ENCODE measurements at places on chromosomes 7 and 10. TPM values are rescaled to one million over a fixed set of nuclear protein-coding genes. Genes with fewer than 3 reads are reported as not detected.

- DNase-seq: no peak
Measured at GRCh38 chr10:62745581-62745980, 58.9 kb upstream of the ADO start.

AGFG2 gene
- 51.6 TPM for total RNA-seq

OR2AE1 gene
- total RNA-seq: 0.57 TPM

GRCh38 chr7:69691327-69691726, 93.1 kb downstream of the AUTS2 start:
- DNase-seq: no peak

LRIT1 gene
- total RNA-seq: not detected

GRCh38 chr10:86703176-86703575, 34.9 kb downstream of the LDB3 start:
- DNase-seq: no peak

DNA sequence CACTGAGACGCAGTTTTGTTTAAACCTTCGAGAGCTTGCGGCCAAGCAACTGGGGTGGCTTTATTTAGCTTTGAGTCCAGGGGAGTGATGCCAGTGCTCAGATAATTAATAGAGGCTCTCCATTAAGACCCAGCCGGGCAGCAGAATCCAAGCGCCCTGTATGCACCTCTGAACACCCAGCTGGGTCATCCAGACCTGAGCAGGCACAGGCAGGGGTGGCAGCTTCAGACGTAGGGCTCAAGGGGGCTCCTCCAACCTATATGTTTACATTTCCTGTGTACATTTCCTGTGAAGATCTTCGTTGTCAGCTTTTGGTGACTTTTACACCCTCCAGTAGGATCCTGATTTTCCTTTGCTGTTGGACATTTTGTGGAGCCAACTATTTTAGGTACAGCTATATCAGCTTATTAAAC, 719.5 kb downstream of the LRMDA start:
- DNase-seq: no peak

DNA sequence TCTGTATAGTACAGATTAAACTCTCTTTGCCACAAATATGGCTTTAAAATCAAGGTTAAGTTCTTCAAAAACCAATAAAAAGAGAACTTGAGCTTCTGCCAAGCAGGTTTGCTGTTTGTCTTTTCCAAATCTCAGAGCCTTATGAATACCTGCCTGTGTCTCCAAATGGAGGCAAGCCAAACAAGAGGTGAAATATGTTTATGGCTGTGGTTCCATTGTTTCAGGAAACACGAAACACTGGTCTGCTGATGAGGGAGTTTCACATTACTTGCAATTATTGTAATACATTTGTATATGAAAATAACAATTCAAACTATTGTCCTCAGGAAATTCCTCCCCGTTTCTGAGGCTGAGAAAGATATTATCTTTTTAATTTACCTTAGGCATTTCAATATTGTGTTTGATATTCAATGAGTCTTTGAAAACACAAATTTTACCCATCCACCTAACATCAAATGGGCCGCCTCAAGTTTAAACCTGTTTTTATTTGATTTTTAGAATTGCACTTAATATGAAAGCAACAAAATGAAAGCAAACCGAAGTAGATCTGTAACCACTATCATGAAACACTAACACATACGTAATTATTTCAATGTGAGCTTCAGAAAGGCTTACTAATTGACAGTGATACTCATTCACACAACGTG, 359.3 kb downstream of the HGF start:
- DNase-seq: no peak

STOX1 gene
- total RNA-seq: 0.67 TPM

GRM3 gene
- total RNA-seq: not detected

- no peak for DNase-seq
Measured at GRCh38 chr7:46006723-46007122, 85.7 kb upstream of the IGFBP3 start.

- no peak for DNase-seq
Measured at GRCh38 chr7:136074843-136075242, 97.7 kb upstream of the MTPN start.

DNA sequence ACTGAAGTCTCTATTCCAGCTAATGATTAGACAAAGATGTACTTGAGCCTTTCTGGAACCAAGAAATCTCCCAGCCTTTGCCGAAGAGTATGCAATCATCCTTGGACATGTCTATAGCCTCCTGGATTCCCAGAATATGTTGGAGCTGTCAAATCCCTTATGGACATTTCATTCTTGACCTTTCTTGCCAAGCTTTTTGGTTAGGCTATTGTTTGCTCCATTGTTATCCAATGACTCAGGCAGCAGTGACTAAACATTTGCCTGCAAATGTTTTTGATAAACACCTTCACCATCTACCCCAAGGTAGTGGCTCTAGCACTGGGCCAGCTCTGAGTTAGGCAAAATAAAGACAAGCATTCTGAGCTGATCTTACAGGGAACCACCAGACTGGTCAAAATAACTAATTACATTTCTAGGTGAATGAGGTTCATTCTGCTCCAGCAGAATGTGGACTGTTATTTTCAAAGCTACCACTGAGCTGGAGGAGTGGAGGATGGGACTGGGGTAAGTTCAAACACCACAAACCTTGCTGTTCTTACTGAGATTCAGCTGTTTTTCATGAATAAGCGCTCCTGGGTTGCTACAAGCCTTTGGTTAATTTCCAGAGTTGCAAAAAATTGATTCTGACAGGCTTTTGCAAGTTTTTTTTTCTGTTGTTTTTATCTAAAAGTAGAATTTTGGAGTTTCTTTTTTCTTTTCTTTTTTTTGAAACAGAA, 81.0 kb downstream of the TMEM270 start:
- DNase-seq: no peak

Data from activated naive CD8-positive, alpha-beta T cell treated with anti-CD3 and anti-CD28 coated beads, Interleukin-2, amount 10 ng/mL, durations not matched to agents 7 days and 5 days (primary cell).